ENCODE measurements at places on chromosomes 16 and 17. TPM values are rescaled to one million over a fixed set of nuclear protein-coding genes. Genes with fewer than 3 reads are reported as not detected.

- DNase-seq, result no peak
Observed at GRCh38 chr17:41739661-41740352, 5.4 kb upstream of the HAP1 start.

The TERB1 gene
- polyA plus RNA-seq, result not detected

The CCL8 gene
- not detected for polyA plus RNA-seq

GRCh38 chr16:11472851-11473250 is 113.9 kb downstream of the LITAF start:
- no peak for DNase-seq

The OR3A3 gene
- polyA plus RNA-seq, result 0.25 TPM
